ENCODE measurements at places on chromosomes 1 and 21.

GRCh38 chr1:119544165-119544762 lies 37.3 kb downstream of the HSD3B1 start:
- no peak for DNase-seq

DNA sequence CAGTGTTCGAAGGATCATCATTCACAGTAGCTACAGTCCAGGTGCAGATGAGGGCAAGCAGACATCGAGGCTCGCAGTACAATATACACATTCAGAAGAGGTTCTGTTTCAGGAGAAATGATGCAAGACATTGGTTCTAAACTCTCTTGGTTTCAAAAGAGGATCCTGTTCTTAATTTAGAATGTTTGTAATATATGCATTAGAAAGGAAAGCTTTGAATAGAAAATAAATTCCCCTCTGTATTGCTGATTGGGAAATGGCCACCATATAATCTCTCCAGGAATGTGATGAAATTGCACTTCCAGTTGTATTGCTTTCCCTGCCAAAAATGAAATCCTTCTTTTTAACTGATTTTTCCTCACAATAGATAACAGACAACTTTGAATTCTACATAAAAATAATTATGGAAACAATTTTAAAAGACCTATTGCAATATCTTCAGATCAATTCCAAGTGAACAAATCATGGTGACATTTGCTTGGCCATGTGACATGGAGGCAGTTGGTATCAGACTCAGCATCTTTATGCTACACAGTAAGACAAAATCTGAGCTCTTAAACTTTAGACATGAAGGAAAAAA lies 27.6 kb upstream of the SIPA1L2 start:
- DNase-seq, result no peak

DNA sequence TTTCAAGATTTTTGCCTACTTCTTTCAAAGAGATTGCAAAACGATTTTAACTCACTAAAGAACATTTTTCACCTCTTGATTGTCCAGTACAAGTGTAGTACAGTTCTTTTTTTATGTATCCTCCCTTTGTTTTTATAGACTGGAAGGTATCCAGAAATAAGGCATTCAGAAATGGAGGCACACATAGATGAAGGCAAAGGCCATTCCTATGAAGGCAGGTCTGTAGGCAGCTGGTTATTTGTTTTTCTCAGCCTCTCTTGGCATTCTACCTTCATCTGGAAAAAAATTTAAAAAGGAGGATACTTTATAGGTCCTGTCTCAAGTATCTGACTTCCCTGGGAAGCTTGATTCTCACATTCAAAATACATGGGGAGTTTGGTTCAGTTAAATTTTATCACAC lies 18.6 kb upstream of the SLC16A1 start:
- DNase-seq, result no peak

- DNase-seq, result no peak
Observed at GRCh38 chr1:202135221-202135721, 9.3 kb downstream of the ARL8A start.

DNA sequence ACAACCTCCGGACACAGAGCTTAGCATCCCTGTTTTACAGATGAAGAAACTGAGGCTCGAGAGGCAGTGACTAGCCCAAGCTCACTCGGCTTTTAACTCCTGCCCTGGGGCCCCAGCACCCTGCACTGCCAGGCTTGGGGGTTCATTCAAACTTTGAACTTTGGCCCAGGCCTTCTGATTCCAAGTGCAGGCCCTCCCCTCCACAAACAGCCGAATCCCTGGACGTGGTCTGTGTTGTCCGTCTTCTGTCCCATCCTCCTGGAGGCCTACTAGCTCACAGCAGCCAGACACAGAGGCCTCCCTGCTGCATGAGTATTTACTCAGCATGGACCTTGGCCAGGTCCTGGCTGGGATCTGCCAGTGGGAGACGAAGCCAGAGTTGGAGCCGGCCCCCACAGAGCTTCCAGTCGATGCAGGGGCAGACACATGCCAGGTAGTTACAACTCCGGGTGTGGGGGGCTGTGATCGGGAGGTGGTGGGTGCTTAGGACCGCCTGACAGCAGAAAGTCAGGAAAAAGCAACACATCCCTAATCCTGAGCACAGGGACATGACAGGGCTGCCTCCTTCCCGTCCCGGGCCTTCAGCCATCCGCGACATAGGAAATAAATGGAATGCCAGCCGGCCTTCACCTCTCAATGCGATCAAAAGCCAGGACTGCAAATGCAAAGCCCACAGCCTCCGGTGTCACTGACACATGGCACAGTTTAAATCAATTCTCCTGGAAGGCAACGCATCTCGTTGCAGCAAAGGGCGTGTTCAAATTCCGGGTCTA lies 7.4 kb downstream of the IFFO2 start:
- no peak for DNase-seq

GRCh38 chr1:210407207-210407886 lies 78.6 kb downstream of the HHAT start:
- DNase-seq, result peak; percentile 3

- DNase-seq, result no peak
Observed at GRCh38 chr1:114107474-114108435, 45.9 kb downstream of the SYT6 start.

DNA sequence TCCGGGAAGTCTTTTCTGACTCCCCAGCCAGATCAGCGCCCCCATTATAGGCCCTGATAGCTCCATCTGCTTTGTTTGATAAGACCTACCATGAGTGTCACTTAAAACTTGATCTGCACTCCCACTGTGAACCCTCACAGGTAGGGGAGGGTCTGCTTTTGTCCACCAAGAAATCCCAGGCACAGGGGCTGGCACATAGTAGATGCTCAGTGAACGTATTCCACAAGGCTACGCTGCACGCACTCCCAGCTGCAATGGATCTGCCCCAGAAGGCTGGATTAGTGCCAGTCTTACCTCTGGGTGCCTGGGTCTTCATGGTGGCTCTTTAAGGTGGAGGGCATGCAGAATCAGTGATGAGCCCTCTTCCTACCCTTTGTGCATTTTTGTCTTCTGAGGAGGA lies 447.1 kb downstream of the PTPRU start:
- no peak for DNase-seq

DNA sequence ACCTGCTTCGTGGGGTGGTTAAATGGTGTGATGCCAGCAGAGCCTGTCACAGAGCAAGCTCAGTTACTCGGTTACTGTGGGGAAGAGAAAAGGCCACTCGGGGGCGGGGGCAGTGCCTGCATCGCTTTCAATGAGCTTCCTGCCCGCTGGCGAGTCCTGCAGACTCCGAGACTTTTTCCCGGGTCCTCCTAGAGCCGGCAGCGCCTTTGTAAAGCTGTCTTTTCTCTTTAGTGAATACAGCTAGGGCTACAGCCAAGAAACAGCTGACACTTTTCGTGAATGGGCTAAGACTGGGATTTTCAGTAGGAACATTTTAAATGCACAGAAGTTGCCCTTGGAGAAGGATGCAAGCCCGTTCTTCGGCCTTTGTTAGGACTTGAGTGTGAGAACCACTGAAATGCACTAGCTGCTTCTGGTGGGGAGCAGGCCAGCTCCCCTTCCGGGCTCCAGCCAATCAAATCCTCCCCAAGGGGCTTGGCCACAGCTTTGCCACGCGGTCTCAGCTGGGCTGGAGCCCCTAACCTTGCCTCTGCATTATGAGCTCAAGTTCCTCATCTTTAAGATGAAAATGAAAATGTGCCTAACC lies 23.4 kb upstream of the EFHD2 start:
- no peak for DNase-seq

- DNase-seq, result no peak
Observed at GRCh38 chr21:26972192-26972591, 5.3 kb upstream of the ADAMTS5 start.

- no peak for DNase-seq
Observed at GRCh38 chr1:145959957-145960467, 2.2 kb upstream of the LIX1L start.

DNA sequence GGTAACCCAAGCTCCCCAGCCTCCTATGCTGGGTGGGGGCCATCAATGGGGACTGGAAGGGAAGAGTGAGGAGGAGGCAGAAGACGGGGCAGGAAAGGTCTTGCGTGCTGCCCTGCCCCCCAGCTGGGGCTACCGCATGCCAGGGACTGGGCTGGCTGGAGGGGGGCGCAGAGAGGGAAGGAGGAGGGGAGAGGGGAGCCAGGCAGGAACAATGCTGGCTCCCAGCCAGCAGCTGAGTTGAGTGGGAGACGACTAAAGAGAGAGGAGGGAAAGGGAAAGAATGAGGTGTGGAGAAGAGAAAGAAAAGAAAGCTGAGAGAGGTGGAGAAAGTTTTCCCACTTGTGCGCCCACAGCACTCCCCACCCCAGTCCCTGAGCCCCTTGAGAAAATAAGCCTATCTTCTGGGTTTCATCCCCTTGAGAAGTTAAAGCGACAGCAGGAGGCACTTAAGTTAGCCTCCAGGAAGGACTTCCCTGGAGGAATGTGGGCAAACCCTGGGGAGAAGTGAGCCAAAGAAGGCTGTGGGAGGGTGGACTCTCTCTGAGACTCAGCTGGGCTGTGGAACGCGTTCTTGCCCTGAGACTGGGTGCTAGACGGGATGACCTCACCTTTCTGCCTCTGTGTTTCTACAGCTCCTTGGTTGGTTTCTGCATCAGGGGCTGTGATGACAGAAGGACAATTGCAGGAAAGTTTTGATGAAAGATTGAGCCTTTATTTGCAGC lies 12.9 kb upstream of the NES start:
- DNase-seq, result no peak

- no peak for DNase-seq
Observed at GRCh38 chr1:9817734-9818133, 6.0 kb downstream of the CLSTN1 start.

DNA sequence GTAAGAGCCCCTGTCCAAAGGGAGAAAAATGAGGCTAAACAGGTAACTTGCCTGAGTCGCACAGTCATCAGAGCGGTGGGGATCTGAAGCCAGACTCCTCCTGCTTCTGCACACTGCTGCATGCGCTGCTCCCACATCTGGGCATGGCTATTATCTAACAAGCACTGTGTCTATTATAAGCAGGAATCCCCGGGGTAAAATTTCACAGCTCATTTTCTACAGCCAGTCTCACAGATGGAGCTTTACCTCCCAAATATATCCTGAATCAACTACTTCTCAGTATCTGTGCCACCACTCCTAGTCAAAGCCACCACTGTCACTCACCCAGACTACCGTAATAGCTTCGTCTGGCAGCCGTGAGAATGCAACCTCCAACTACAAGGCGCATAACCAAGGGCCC lies 9.8 kb downstream of the MTOR start:
- no peak for DNase-seq

DNA sequence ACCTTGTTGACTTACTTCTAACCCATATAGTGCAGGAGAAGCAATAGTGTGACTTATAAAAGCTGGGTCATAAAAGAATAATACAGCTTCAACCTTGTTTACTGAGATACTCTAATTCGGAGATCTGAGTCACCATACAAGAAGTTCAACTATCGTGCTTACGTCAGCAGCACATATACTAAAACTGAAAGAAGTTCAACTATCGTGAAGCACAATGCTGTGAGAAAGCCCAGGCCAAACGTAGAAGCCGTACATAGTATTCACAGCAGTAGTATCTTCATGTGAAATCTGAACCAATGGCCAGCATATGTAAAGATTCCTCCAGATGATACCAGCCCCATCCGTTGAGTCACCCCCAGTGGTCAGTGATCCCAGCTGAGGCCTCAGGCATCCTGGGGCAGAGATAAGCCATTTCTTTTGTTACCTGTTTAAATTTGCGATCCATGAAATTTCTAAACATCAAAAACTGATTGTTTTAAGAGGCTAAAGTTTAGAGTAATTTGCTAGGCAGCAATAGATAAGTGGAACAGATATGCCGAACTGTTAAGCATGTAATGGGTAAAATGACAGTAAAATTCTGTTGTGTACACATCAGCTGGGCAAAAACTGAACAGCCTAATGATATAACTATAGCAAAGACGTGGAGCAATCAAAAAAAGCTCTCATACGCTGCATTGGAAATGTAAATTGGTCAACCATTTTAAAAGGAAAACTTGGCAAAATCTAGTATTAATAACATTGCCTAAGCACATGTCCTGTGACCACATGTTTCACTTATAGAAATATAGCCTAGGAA lies 53.9 kb upstream of the SAMD13 start:
- no peak for DNase-seq

DNA sequence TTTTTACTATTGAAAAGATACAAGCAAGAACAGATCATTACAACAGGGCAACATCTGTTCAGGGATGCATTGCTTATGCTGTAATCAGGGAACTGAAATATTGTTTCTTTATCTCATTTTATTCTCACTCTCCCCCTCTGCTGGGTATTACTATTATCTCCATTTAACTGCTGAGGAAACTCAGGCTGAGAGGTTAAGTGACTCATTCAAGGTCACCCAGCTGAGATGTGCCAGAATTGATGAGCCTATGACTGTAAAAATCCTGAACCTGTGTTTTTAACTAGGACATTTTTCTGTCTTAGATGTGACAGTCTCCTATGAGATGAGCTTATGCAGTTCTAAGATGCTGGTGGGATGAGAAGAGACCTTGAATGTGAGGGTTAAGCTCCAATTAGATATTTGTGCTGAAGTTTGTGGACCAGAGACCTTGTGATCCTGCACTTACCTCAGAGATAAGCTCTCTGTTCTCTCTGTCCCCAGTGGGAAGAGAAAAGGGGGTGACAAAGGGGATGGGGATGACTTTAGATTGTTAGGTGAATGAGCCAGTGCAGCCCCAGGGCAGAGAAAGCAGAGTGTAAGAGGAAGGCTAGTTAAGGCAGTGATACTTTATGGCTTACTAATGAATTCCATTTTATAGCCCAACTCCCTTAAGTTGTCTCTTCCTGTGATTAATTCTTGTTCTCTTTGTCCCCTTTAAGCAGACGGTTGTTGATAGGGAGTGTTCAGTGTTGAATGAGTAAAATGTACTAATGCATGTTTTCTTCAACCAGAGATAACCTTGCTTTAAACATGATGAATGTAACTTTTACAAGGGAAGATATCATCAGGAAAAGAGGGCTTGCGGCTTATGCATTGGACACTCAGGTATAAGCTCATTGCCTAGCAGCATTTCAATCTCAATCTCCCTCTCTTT lies 111.4 kb downstream of the HLX start:
- no peak for DNase-seq

DNA sequence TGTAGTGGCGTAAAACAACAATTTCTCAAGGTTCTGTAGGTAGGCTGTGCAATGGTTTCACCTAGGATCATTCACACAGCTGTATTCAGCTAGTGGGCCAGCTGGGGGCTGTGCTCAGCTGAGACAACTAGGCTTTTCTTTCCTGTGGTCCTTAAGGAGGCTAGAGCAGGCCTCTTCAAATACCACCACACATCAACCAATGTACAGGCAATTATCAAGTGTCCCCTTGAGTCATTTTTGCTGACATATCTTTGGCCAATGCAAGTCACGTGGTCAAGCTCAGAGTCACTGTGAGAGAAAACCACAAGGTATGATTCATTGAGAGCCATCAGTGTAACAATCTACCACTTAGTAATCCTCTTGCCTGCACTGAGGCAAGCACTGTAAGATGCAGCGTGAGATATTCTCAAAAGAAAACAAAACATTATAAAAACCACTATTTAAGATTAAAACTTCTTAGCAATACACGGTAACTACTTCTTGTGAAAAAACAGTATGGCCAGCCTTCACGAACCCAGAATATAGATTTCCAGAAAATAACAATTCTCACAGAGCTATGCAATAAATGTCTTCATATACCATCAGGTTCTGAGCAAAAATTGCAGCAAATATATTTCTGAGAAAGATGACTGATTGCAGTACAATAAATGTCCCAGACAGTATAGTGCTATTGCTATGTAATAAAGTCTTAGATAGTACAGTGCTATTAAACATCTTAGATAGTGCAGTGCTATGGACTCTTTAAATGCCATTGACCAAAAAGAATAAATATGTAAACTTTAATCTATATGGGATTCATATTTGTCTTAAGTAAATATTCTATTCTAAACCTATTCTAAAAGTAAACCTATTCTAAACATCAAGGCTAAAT lies 55.3 kb downstream of the NME7 start:
- DNase-seq, result no peak
